ENCODE measurements at places on chromosomes 13 and 19.

DNA sequence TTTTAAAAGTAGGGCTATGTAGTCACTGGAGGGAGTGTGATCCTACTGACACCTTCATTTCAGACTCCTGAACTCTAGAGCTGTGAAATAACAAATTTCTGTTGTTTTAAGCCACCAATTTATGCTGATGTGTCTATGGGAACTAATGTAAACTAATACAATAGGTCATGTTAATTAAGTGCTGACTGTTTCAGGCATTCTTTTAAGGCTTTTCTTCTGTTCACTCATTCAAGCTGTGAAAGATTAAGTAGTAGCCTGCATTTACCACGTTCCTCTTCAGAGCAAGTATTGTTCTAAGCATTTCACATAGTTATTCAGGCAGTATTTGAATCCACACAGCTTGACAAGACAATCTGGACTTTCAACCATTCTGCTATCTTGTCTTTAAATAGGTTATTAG lies 1135.0 kb downstream of the SLITRK1 start:
- no peak for DNase-seq

DNA sequence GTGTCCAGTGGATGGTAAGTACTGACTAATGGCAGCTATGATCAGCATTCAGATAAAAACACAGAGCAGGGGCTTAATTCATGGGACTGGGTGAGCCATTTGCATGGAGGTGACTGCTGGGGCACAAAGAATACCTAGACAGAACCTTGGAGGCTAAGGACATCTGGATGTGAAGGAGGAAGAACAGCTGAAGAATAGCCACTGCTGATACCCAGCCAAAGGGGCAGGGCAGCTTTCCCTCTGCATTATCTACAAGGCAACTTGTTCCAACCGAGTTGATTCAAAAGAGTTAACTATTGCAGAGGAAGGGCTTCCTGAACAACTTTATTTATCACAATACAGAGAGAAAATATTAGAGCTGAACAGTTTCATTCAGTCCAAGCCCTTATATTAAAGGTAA lies 13.1 kb upstream of the THSD1 start:
- no peak for DNase-seq

DNA sequence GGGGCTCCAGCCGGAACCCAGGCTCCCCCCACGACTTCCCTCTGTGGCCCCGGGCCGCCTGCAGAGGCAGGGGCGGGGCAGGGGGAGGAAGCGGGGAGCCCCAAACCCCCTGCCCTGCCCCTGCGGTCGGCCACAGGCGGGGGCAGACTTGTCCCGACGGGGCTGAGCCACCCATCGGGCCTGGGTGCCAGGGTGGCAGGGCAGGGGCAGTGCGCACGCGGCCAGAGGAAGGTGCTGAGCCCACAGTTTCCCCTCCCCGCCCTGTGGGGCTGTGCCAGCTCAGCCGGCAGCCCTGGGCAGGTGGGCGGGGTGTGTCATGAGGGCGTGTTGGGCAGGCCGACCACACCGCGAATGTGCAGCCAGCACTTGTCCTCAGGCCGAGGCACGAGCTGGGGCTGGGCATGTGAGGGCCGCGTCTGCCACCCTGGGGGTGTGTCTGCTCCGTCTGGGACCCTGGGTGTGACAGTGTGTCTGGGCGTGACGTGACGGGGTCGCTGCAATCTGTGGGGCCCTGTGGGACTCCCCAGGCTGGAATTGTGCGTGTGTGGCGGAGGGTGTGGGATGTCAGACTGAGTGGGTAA lies 17.7 kb downstream of the CCDC97 start:
- peak; percentile 89 for DNase-seq

GRCh38 chr19:6654347-6655310 lies 15.3 kb downstream of the TNFSF14 start:
- peak; percentile 43 for DNase-seq

- DNase-seq = no peak
Measured at GRCh38 chr13:53941588-53942190, 913.1 kb downstream of the OLFM4 start.

- DNase-seq = no peak
Measured at GRCh38 chr13:112525356-112525945, 62.5 kb downstream of the TUBGCP3 start.

- DNase-seq = no peak
Measured at GRCh38 chr19:33242131-33242530, 16.5 kb upstream of the SLC7A10 start.

GRCh38 chr13:101648766-101649487 lies 196.5 kb downstream of the ITGBL1 start:
- no peak for DNase-seq

- no peak for DNase-seq
Measured at GRCh38 chr19:13493516-13494310, 12.6 kb downstream of the CACNA1A start.

DNA sequence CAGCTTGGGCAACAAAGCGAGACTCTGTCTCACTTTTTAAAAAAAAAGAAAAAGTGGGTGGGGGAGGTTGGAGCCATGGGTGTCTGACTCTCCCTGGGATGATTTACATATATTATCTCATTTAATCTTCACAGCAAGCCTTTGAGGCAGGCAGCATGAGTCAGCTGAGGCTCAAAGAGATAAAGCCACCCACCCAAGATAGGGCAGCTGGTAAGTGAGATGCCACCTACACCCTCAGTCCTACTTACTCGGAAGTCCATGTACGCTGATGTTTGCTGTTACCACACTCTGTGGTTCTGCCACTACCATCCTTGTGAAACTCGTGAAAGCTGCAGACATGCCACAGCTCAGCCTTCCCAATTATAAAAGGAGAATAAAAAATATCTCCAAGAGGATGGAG lies 142.0 kb upstream of the TSHZ3 start:
- DNase-seq = peak; percentile 10

DNA sequence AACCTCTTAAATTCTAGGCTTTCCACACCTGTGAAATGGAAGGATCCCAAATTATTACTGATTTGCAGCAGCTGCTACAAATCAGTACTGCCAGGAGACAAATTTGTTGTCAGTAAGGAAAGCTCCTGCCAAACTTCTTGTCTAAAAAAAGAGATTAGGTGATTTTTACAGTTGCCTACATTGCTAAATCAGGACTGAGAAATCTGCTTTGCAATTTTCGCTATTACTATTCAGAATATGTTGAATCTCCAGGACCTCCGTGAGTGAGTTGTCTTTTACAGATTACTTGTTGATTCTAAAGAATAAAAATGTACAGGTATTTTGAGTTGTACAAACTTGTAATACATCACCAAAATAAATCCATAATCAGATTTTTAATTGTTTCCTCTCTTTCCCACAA lies 1815.9 kb downstream of the PCDH9 start:
- no peak for DNase-seq

DNA sequence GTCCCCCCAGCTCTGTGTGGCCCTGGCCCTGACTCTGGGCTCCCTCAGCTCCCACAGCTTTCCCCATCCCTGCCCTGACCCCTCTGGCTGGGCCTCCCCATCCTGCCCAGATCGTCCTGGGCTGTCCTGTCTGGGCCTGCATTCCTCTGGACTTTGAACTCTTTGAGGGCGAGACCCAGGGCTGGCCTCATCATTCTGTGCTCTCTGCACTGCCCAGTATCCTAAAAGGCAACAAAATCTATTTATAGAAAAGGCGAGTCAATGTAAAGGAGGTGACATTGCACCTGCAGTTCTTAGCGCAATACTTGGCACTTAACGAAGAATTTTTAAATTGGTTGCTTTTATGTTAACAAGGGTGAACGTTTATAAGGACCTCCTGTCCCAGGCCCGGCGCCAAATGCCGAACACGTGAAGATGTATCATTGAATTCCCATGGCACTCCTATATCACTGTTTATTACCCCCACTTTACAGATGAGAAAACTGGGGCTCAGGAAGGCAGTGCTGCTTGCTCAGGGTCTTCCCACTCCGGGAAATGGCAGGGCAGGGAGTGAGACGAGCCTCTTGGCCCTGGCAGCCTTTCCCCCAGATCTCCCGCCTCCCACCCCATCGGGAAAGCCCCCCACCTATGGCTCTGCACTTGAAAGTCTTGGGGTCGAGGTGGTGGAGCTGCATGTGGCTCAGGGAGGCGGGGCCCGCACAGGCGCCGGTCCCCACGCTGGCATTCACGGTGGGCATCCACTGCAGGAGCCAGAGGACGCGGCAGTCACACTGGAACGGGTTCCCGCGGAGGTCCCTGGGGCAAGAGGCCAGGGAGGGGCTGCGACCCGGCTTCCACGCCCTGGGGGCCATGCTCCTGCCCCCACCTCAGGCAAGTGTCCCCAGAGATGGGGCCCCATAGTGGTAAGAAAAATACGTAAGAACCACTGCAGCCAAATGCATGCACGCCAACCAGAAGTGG lies 3.8 kb downstream of the LGI4 start:
- DNase-seq = no peak

GRCh38 chr19:29770648-29771047 lies 41.1 kb upstream of the CCNE1 start:
- no peak for DNase-seq

GRCh38 chr19:29884466-29884865 lies 57.6 kb upstream of the URI1 start:
- DNase-seq = no peak

DNA sequence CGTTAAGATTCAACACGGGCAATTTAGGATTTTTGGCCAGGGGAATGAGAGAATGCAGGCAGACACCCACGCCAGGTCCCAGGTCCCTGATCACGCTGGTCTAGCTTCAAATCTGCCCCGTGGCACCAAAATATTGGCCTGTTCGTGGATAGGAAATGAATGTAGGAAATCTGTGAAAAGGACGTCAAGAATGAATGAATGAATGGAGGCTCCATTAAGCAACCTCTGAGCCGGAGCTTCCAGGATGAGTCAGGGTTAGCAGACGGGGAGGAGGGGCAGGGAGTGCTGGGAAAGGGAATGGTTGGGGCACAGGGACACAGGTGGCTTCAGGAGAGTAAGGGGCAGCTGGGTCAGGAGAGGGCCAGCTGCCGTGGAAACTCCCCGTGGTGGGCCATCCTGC lies 4.2 kb downstream of the SULT2B1 start:
- DNase-seq = no peak

- DNase-seq = no peak
Measured at GRCh38 chr13:42615691-42616090, 41.7 kb downstream of the TNFSF11 start.

- no peak for DNase-seq
Measured at GRCh38 chr13:84912720-84913119, 886.5 kb downstream of the SLITRK6 start.

- DNase-seq = no peak
Measured at GRCh38 chr13:111977179-111977506, 89.8 kb upstream of the SOX1 start.

- no peak for DNase-seq
Measured at GRCh38 chr13:50306156-50306555, 290.9 kb downstream of the KCNRG start.

DNA sequence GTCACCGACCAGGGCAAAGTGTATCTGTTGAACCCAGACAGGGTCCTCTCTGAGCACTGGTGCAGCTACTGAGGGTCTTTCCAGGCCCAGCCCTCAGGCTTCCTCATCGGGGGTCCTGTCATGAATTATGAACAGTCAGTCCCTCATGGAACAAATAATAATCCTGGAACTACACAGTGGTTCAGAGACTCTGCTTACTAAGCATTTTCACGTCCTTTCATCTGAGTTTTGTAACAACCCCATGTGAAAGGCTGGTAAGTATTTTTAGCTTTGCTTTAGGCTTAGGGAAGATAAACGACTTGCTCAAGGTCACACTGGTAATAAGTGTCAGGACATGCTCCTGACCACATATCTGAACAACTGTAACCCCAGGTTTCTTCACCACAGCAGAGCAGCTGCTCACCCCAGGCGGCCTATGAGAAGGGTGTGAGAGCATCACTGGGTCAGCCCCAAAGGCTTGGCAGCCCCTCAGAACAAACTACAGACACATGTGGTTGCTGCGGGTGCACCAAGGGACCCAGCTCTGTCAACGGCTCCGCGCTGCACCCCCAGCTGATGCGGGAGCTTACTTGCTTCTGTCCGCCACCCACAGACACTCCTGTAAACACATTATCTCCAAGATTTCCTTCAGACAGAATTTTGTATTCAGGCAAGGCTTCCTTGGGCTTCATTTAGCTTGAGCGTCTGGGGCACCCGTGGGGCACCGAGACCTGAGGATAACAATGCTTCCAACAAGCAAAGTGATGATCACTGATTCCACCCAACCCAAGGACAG lies 19.4 kb upstream of the GSX1 start:
- peak; percentile 93 for DNase-seq

DNA sequence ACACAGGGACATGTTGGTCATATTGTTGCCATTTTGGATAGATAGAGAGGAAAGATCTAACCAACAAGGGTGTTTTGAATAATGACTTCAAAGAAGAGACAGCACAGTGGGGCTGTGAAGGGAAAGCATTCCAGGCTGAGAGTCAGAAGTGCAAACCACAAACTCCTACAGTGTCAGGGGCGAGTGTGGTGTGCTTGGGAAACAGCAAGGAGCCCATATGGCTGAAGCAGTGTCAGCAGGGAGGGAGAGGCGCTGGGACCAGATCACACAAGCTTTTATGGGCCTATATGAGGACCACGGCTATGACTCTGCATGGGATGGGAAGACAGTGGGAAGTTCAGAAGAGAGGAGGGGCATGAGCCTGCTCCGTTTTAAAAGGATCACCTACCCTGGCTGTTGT lies 166.4 kb downstream of the MYO16 start:
- DNase-seq = no peak

DNA sequence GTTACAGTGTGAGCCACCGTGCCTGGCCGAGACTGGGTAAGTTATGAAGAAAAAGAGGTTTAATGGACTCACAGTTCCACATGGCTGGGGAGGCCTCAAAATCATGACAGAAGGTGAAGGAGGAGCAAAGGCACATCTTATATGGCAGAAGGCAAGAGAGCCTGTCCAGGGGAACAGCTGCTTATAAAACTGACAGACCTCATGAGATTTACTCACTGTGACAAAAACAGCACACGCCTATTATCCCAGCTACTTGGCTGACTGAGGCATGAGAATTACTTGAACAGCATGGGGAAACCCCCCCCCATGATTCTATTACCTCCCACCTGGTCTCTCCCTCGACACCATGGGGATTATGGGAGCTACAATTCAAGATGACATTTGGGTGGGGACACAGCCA lies 23.4 kb upstream of the ZNF561 start:
- no peak for DNase-seq

DNA sequence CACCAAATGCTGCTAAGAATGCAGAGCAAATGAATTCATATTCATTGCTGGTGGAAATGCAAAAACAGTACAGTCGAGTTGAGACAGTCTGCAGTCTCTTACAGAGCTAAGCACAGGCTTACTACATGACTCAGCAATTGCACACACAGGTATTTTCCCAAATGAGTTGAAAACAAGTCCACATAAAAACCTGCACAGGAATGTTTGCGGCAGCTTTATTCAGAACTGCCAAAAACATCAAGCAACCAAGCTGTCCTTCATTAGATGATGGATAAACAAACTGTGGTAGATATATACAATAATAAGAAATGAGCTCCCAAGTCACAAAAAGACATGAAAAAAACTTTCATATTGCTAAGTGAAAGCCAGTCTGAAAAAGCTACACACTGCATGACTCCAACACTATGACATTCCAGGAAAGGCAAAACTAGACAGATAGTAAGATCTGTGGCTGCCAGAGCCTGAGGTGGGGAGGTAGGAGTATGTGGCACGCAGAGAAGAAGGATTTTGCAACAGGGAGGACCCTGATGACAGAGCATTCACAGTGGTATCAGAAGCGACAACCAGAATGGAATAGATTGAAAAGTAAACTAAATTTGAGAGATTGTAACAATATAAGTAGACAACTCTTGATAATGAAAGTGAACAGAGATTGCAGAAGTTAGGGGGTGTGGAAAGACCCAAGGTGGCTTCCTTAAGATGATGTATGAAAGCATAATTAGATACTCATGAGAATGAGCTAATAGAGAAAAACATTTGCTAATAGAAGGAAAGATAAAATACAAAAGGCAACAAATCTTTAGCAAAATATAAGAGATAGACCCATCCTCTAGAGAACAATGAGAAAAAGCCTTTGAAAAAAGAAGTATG lies 52.7 kb downstream of the TSC22D1 start:
- DNase-seq = no peak

GRCh38 chr13:30577401-30577852 lies 40.3 kb upstream of the USPL1 start:
- peak; percentile 88 for DNase-seq

All from MV-4-11 (cell line).